ENCODE measurements at places on chromosomes 1 and 21.

- DNase-seq: peak; percentile 1
Observed at GRCh38 chr21:25872271-25872670, 137.5 kb downstream of the GABPA start.

- no peak for DNase-seq
Observed at GRCh38 chr1:98003442-98003841, 82.6 kb upstream of the DPYD start.

DNA sequence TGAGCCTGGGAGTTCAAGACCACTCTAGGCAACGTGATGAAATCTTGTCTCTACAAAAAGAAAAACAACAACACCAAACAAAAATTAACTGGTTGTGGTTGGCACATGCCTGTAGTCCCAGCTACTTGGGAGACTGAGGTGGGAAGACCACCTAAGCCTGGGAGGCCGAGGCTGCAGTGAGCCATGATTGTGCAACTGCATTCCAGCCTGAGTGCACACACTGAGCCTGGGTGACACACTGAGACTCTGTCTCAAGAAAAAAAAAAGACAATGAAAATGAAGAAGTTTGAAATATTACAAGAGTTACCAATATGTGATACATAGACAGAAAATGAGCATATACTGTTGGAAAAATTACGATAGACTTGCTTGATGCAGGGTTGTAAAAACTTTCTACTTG lies 31.9 kb downstream of the PDC start:
- peak; percentile 3 for DNase-seq

- no peak for DNase-seq
Observed at GRCh38 chr1:67393240-67393639, 37.0 kb downstream of the SERBP1 start.

GRCh38 chr1:66156144-66156543 lies 363.4 kb downstream of the PDE4B start:
- no peak for DNase-seq

- no peak for DNase-seq
Observed at GRCh38 chr21:26473471-26473870, 99.6 kb downstream of the CYYR1 start.

Measured in NB4 (cell line).